Stimulated activated effector memory CD8-positive, alpha-beta T cell treated with anti-CD3 and anti-CD28 coated beads, Interleukin-12 subunit alpha, Interleukin-12 subunit beta, amount 100 ng/mL, for 72 hours (primary cell): ENCODE measurements at places on chromosomes 7 and 10.

GRCh38 chr7:8296362-8296659, 34.3 kb upstream of the ICA1 start:
- no peak for DNase-seq

- no peak for DNase-seq
Measured at GRCh38 chr10:46234431-46235060, 52.3 kb upstream of the ANTXRL start.

- DNase-seq, result no peak
Measured at GRCh38 chr10:8454357-8454756, 399.9 kb downstream of the GATA3 start.

DNA sequence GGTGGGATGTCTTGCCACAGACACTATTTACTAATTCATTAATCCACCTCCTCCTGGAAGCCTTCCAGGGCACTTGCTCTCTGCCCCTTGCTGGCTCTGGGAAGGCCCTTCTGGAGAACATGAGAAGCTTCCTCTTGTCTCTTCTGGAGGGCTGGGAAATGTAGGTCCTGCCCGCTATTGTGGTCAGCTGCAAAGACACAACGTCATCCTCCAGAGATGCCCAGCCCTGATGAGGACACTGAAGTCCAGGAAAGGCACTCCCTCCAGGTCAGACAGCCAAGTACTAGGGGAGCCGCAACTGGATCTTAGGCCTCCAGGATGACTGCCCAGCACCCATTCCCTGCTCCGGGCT, 9.6 kb upstream of the TACR2 start:
- no peak for DNase-seq

- no peak for DNase-seq
Measured at GRCh38 chr7:148858489-148858888, 25.6 kb downstream of the EZH2 start.

- DNase-seq, result no peak
Measured at GRCh38 chr10:91103384-91104192, 116.9 kb upstream of the PCGF5 start.

GRCh38 chr7:91055219-91055618, 209.0 kb upstream of the FZD1 start:
- no peak for DNase-seq

DNA sequence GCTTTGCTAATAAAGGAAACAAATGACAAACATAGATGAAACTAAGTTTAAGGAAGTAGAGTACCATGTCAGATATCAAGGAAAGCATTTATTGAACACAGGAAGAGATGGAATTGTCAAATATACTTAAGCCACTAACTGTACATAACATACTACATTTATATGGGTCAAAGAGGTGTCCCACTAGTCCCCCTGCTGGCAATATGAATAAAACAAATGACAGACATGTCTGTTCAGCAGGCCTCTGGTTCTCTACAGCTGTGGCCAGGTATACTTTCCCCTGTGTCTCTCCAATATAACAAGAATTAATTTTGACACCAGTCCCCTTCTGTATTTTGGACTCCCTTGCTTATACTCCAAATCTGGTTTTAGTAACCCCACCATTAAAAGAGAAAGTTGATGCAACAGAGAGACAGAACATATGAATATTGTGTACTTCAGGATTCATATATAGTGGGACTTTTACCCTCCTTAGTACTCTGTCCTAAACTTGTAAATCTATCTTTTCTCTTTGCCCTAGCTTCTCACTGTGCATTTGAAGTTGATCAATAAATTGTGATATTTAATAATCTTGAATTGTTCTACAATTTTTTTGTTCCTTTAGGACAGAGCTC, 42.9 kb downstream of the CD36 start:
- no peak for DNase-seq

DNA sequence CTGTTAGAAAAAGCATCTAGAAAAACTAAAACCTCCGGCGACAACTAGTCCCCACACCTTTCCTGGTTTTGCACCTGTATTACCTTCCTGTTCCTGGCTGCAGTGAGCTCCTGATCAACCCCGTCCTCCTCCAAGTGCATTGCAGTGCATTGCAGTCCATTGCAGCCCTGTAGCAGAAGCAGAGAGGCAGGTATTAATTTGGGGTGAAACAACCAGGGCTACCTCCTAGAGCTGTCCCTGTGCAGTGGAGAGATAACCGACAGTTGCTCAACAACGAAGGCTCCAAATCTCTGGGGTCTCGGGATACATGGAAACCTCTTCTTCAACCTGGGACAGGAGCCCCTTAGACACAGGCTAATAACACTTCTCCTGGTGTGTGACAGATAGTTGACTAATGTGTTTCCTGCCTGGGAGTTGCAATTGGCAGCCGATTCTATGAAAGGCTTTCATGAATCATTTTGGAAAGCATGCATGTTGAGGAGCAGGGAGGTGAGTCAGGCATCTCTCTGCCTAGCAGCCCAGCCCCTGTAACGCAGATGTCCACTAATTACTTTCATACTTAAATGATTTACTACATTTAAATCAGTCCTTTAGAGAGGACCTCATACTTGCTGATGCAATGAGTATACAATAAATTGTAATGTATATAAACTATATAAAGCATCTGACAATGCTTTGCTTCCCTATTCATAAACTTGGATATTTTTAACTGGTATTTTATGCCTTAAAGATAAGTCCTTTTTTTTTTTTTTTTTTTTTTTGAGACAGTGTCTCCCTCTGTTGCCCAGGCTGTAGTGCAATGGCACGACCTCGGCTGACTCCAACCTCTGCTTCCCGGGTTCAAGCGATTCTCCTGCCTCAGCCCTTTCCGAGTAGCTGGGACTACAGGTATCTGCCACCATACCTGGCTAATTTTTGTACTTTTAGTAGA, 59.0 kb downstream of the PRR15 start:
- no peak for DNase-seq

GRCh38 chr7:30800785-30801252, 29.6 kb downstream of the MINDY4 start:
- DNase-seq, result no peak

GRCh38 chr10:3976718-3977117, 191.7 kb upstream of the KLF6 start:
- DNase-seq, result no peak

GRCh38 chr7:135645296-135645904, 16.9 kb upstream of the STMP1 start:
- no peak for DNase-seq

DNA sequence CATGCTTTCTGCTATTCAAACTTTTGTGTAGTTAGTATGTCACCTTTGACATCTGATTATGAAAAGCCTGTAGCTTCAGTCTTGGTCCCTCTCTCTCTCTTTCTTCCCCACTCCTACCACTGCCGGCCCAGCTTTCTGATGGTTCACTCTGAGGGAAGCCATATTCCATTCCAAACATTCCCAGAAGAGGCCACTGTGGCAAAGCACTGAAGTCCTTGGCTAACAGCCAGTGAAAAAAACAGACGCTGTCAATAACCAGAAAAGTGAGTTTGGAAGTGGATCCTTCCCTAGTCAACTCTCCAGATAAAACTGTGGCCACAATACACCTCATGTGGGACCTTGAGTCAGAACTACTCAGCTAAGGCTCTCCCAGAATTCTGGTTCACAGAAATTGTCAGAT, 950.7 kb upstream of the PHF14 start:
- no peak for DNase-seq

- no peak for DNase-seq
Measured at GRCh38 chr10:10886861-10887531, 130.7 kb upstream of the CELF2 start.

DNA sequence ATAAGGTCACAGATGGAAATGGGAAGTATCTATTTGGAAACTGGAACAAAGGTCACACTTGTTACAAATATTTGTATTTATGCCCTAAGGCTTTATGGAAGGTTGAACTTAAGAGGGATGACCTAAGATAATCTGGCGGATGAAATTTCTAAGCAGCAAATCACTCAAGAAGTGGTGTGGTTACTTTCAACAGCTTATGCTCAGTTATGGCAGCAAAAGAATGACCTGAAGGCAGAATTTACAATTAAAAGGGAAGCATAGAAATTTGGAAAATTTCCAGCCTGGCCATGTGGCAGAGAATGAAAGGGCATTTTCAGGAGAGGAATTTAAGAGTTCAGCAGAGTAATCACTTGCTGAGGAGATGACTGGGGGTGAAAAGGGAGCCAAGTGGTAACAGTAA, 95.8 kb upstream of the TNS3 start:
- no peak for DNase-seq

DNA sequence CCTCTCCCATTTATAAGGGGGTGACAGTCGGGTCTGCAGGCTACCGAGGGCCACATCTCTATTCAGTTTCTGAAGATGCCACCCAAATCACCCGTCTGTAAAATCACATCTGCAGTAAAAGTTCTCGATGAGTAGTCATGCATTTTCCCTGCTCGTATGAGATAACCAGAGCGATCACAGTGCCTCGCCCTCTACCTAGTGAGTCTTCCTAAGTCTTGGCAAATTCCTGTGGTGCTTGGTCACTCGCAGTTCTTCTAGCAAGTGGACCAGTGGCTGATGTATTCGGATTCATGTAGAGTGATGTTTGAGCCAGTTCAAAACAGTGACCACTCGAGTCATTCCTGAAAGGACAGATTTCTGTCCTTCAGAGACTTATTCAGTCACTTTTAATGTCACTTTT, 44.9 kb downstream of the INSYN2A start:
- DNase-seq, result no peak

DNA sequence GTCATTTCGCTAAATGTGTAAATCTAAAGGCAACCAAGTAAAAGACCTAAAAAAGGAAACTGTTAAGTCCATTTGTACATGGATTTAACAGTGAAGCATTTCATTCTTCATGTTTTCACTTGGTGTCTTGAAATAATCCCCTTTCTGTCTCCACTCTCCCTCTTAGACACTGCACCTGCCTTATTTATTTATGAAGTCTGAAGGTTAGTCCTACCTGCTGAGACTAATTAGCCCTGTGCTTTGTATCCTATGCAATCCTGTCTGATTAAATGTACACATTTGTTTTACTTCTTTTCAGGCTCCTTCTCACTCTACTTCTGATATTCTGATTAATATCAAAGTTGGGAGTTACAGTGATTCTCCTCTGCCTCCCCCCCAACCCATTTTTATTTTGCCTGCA, 1.9 kb upstream of the TCF7L2 start:
- DNase-seq, result no peak

DNA sequence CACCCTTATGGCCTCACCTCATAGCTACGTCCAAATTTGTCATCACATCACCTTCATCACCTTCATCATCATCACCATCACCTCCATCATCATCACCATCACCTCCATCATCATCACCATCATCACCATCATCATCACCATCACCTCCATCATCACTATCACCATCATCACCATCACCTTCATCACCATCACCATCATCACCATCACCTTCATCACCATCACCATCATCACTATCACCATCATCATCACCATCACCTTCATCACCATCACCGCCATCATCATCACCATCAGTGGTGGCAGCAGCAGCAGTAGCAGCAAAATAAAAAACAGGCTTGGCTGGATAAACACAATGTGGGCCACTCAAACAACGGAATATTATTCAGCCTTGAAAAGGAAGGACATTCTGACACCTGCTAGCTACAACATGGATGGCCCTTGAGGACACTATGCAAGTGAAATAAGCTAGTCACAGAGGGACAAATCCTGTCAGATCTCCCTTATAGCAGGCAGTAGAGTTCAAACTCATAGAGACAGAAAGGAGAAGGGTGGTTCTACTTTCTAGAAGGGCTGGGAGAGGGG, 47.7 kb upstream of the PDGFA start:
- no peak for DNase-seq

GRCh38 chr7:106070201-106070551, 41.9 kb downstream of the SYPL1 start:
- no peak for DNase-seq

GRCh38 chr10:653991-654646, 35.3 kb downstream of the DIP2C start:
- DNase-seq, result no peak
